ENCODE measurements at places on chromosomes 6 and 20.

GRCh38 chr6:50143011-50143719 is 93.4 kb upstream of the DEFB112 start:
- no peak overlapping the region for H3K4me3 ChIP-seq
- H3K36me3 ChIP-seq: no peaks in the 10 kb centered on the region
- no peaks in the 10 kb centered on the region for H3K27me3 ChIP-seq
- DNase-seq: no peak
- H3K27ac ChIP-seq: no peak overlapping the region

GRCh38 chr6:49632727-49633126 is 3.9 kb downstream of the RHAG start:
- H3K4me3 ChIP-seq: no peak overlapping the region
- H3K27ac ChIP-seq: no peak overlapping the region
- no peak for DNase-seq

- H3K4me3 ChIP-seq: no peak overlapping the region
- no peak overlapping the region for H3K27ac ChIP-seq
- H3K27me3 ChIP-seq: no peaks in the 10 kb centered on the region
- no peaks in the 10 kb centered on the region for H3K4me1 ChIP-seq
- DNase-seq: no peak
Observed at GRCh38 chr6:68069921-68070710, 565.0 kb upstream of the ADGRB3 start.

DNA sequence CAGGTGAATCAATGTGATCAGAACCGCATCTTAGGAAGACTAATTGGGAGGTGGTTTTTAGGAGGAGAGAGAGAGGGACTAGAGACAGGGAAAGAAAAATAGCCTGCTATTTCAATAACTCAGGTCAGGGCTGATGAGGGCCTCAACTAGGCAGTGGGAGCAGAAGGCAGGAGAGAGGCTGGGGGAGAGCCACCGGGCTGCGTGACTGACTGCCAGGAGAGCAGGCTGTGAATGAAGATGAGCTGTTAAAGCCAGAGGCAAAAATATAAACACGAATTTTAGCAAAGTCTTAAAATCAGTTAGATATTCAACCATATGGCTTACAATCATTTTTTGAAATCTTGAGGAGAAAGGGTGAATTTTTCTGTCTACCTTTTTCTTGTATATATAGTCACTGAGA is 149.6 kb downstream of the IPCEF1 start:
- peaks cover 48% of the 10 kb centered on the region for H3K36me3 ChIP-seq
- no peak overlapping the region for H3K4me3 ChIP-seq
- no peak overlapping the region for H3K27ac ChIP-seq
- DNase-seq: no peak
- H3K27me3 ChIP-seq: no peaks in the 10 kb centered on the region

- DNase-seq: peak; percentile 19
- H3K4me1 ChIP-seq: no peaks in the 10 kb centered on the region
- no peak overlapping the region for H3K4me3 ChIP-seq
- H3K27ac ChIP-seq: no peak overlapping the region
- H3K27me3 ChIP-seq: no peaks in the 10 kb centered on the region
- H3K36me3 ChIP-seq: no peaks in the 10 kb centered on the region
Observed at GRCh38 chr6:107132330-107132954, 17.1 kb upstream of the BEND3 start.

- peak overlapping the region; percentile 96 for H3K4me3 ChIP-seq
- peak overlapping the region; percentile 98 for H3K27ac ChIP-seq
- no peaks in the 10 kb centered on the region for H3K27me3 ChIP-seq
- DNase-seq: peak; percentile 21
- peaks cover 13% of the 10 kb centered on the region for H3K36me3 ChIP-seq
- peaks cover 35% of the 10 kb centered on the region for H3K4me1 ChIP-seq
Observed at GRCh38 chr20:47354714-47355488, 1.6 kb downstream of the ZMYND8 start.

DNA sequence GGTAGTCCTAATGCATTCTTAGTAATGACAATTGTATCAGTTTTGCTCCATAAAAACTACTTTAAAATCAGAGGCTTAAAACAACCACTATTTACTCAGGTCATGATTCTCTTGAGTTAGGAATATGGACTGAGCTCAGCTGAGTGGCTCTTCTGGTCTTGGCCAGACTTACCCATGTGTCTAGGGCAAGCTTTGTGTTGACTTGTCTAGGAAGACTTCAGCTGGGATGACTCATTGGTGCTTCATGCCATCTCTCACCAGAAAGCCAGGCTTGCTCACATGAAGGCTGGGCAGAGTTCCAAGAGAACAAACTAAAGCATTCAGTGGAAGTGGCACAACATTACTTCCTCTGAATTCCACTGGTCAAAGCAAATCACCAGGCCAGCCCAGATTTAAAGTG is 155.3 kb downstream of the DHX35 start:
- H3K36me3 ChIP-seq: no peaks in the 10 kb centered on the region
- H3K27ac ChIP-seq: no peak overlapping the region
- no peaks in the 10 kb centered on the region for H3K4me1 ChIP-seq
- H3K4me3 ChIP-seq: no peak overlapping the region

DNA sequence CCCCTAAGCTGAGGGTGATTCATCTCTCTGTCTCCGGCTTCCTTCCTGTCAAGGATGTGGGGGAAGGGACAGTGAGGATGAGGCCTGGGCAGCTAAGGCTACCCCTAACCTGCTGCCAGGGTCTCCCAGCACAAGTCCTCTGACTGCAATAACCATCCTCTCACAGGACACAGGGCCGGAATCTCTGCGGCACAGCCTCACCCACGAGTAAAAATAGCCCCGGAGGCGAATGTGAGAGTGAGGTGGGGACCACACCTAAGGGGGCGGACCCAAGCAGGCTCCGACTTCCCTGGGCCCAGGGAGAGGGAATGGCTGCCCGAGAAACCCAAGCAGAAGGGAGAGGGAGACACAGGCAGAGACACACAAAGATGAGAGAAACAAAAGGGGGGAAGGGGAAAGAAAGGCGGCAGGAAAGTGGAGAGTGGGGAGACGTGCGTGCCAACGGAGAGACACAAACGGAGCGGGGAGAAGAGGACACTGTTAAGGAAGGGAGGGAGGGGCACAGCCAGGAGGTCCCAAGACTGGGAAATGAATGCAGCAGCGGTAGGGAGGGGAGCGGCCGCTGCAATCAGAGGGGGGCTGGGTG is 1.4 kb downstream of the CLIC1 start:
- peak overlapping the region; percentile 98 for H3K4me3 ChIP-seq
- H3K27me3 ChIP-seq: no peaks in the 10 kb centered on the region
- H3K4me1 ChIP-seq: peaks cover 65% of the 10 kb centered on the region

GRCh38 chr6:165743366-165743898 is 80.4 kb upstream of the PDE10A start:
- DNase-seq: no peak
- H3K36me3 ChIP-seq: no peaks in the 10 kb centered on the region
- H3K4me3 ChIP-seq: no peak overlapping the region
- H3K27me3 ChIP-seq: no peaks in the 10 kb centered on the region
- no peaks in the 10 kb centered on the region for H3K4me1 ChIP-seq
- no peak overlapping the region for H3K27ac ChIP-seq

- H3K36me3 ChIP-seq: no peaks in the 10 kb centered on the region
- H3K27me3 ChIP-seq: peaks cover 2% of the 10 kb centered on the region
- H3K4me1 ChIP-seq: peaks cover 38% of the 10 kb centered on the region
- no peak overlapping the region for H3K4me3 ChIP-seq
- no peak overlapping the region for H3K27ac ChIP-seq
- DNase-seq: no peak
Observed at GRCh38 chr6:187210-187861, 105.0 kb upstream of the DUSP22 start.

- no peak overlapping the region for H3K27ac ChIP-seq
- no peak overlapping the region for H3K4me3 ChIP-seq
- no peaks in the 10 kb centered on the region for H3K36me3 ChIP-seq
- DNase-seq: no peak
- H3K4me1 ChIP-seq: no peaks in the 10 kb centered on the region
Observed at GRCh38 chr6:168393126-168393870, 47.7 kb upstream of the SMOC2 start.

DNA sequence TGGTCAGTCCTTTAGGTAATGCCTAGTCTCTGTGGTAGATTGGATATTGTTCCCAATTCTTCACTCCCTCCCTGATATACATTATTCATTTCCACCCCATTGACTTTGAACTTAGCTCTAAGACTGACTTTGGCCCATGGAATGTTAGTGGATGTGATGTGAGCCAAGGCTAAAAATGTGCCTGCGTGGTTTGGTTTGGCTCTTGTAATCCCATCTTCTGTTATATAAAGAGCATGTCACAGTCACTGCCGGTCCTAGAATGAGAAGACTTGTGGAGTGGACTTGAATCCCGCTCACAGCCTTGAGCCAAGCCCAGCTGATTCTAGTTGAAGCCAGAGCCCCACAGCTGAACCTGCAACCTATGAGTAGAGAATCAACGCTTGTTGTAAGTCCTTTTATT is 23.6 kb upstream of the DNAAF9 start:
- no peaks in the 10 kb centered on the region for H3K4me1 ChIP-seq
- H3K36me3 ChIP-seq: no peaks in the 10 kb centered on the region
- DNase-seq: no peak
- no peaks in the 10 kb centered on the region for H3K27me3 ChIP-seq
- H3K4me3 ChIP-seq: no peak overlapping the region

DNA sequence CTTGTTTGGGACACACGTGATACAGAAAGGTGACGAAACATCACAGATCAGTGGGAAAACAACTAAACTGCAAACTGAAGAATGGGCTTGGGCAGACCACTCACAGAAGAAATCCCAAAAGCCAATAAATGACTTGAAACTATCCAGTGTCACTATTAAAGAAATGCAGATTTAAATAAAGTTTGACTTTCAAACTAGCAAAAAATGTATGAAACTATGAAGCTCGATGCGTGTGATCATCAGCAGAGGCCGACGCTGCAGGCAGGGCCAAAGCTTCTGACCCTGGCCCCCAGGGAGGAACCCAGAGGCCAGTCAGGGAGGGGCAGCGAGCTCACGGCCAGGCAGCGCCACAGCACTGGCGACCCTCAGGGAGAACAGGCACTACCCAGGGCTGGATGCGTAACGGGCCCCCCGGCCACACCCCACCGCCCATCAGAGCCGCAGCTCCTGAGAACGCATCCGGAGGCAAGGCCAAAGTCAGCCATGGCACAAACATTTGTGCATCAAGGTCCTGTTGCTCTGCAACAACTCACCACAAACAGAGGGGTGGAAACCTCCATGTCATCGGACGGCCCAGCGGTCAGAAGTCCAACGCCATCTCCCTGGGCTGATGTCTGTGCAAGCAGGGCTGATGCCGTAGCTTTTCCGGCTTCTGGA is 94.1 kb downstream of the YTHDF1 start:
- no peaks in the 10 kb centered on the region for H3K36me3 ChIP-seq
- H3K27ac ChIP-seq: no peak overlapping the region
- H3K4me1 ChIP-seq: no peaks in the 10 kb centered on the region
- DNase-seq: no peak
- peaks cover 15% of the 10 kb centered on the region for H3K27me3 ChIP-seq
- H3K4me3 ChIP-seq: no peak overlapping the region

GRCh38 chr6:30703011-30703410 is 12.2 kb upstream of the NRM start:
- H3K27ac ChIP-seq: no peak overlapping the region
- peaks cover 57% of the 10 kb centered on the region for H3K36me3 ChIP-seq
- H3K4me1 ChIP-seq: no peaks in the 10 kb centered on the region
- no peaks in the 10 kb centered on the region for H3K27me3 ChIP-seq

DNA sequence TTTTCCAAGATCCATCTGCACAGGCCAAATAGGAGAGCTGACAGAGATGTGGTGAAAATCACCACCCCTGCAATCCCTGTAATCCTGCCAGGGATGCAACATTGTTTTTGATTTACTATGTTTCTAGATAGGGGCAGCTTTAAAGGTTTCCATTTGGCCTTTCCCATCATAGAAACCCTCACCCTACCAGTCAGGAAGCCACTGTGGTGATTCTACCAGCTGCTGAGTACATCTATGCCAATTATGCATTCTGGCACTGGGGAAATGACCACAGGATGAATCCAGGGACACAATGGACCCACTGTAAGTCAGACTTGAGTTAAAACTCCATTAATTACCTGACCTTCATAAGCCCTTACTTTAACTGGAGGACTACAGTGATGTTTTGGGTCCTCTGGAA is 130.4 kb downstream of the TNFRSF21 start:
- DNase-seq: no peak
- no peak overlapping the region for H3K4me3 ChIP-seq
- no peaks in the 10 kb centered on the region for H3K27me3 ChIP-seq

- no peaks in the 10 kb centered on the region for H3K4me1 ChIP-seq
- no peak overlapping the region for H3K27ac ChIP-seq
- no peak for DNase-seq
- H3K36me3 ChIP-seq: no peaks in the 10 kb centered on the region
- no peak overlapping the region for H3K4me3 ChIP-seq
Observed at GRCh38 chr6:56385981-56386593, 138.7 kb upstream of the COL21A1 start.

DNA sequence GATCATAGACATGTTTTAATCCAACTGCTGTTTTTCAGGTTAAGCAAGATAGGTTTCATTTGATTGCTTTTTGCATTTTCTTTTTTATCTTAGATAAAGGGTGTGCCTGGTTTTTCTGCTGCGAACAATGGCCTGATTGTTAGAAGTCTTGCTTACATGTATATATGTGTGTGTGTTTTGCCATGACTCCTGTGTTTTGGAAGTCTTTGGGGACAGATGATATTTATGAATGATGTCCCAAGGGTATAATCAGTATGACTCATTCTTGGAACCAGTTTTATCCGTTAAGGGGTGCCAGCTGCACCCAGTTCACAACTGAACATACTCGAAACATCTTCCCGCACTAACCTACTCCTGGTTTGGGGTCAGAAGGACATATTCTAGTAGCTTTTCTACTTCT is 230.1 kb upstream of the SUPT3H start:
- H3K4me3 ChIP-seq: no peak overlapping the region
- no peaks in the 10 kb centered on the region for H3K27me3 ChIP-seq
- H3K36me3 ChIP-seq: peaks cover 10% of the 10 kb centered on the region
- no peak for DNase-seq

DNA sequence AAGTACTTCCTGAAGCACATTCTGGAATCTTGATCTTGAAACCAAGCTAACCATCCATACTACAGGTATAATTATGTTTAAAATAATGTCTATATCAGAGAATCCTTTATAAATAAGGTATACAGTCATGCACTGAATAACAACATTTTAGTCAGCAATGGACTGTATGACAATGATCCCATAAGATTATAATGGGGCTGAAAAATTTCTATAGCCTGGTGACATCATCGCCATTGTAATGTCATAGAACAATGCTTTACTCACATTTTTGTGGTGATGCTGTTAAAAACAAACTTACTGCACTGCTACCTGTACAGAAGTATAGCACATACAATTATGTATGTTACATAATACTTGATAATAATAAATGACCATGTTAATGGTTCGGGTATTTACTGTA is 31.8 kb downstream of the RNF146 start:
- H3K27ac ChIP-seq: no peak overlapping the region
- peaks cover 25% of the 10 kb centered on the region for H3K4me1 ChIP-seq
- no peaks in the 10 kb centered on the region for H3K27me3 ChIP-seq
- no peak overlapping the region for H3K4me3 ChIP-seq

GRCh38 chr6:106630366-106630765 is 988 bp downstream of the QRSL1 start:
- peaks cover under 1% of the 10 kb centered on the region for H3K36me3 ChIP-seq
- H3K4me1 ChIP-seq: peaks cover 19% of the 10 kb centered on the region
- DNase-seq: no peak
- no peaks in the 10 kb centered on the region for H3K27me3 ChIP-seq
